NCI-H2171 treated with DMSO at 0.1 percent for 48 hours (cell line): ENCODE measurements at places on chromosomes 5 and 9.

DNA sequence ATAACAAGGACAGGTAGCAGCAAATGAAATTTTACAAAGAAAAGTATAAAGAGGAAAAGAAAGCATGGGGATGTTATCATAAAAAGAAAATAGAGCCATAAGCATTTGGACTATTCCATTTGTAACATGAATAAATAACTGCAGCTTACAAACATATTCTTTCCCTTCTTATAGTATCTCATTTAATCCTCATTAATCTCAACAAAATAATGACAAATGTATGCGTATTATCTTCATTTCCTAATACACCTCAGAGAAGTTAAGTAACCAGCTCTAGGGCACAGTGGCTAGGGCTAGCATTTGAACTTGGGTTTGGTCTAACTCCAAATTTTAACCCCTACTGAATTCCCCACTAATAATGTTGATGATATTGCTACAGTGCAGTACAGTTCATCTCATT, 175.5 kb upstream of the POU5F2 start:
- DNase-seq, result no peak

DNA sequence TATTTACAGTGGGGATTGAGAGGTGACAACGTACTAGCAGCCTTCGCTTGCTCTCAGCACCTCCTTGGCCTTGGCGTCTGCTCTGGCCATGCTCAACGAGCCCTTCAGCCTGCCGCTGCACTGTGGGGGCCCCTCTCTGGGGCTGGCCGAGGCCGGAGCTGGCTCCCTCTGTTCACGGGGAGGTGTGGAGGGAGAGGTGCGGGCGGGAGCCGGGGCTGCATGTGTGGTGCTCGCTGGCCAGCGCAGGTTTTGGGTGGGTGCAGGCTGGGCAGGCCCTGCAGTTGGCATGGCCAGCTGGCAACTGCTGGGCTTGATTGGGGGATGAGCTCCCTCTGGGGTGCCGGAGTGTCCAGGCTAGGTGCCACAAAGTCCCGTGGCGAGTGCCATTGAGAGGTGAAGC, 5.8 kb upstream of the DMRTA1 start:
- DNase-seq, result no peak

- peak; percentile 65 for DNase-seq
Measured at GRCh38 chr5:180194410-180195345, 14.3 kb downstream of the RASGEF1C start.

- DNase-seq, result no peak
Measured at GRCh38 chr9:96607971-96608370, 11.7 kb downstream of the CDC14B start.

DNA sequence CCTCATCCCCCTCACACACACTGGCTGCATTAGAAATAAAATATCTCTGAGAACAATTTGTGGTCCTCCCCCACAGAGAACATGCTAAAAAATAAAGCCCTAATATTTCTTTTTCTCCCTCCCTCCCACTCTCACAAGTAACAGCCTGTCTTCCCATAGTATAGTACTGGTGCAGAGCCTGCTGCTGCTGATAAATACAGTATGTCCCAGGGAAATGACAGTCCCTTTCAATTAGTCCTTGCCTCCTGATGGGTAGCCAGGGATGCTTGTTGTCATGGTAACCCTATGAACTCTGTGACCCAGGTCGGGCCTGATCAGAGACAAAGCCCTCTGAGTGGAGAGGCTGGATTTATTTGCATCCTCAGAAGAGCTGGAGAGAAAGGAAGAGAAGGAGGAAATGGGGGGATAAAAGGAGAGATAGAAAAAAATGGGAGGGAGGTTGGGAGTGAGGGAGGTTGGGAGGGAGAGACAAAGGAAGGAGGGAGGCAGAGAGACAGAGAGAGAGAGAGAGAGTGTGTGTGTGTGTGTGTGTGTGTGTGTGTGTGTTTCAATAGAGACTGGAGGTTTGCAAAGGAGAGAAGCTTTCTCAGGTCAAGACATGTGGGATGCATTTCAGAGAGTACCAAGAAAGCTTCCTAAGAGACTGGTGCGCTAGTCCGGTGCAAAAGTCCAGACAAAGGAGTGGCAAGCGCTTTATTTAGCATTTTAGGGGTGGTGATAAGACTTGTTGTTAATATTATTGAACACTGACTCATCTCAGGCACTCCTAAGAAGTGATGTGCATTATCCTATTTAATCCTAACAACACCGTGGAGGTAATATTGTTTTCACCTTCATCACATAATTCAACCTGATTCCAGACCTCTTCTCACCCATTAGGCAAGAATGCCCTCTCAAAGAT, 260.8 kb downstream of the FAM114A2 start:
- no peak for DNase-seq

DNA sequence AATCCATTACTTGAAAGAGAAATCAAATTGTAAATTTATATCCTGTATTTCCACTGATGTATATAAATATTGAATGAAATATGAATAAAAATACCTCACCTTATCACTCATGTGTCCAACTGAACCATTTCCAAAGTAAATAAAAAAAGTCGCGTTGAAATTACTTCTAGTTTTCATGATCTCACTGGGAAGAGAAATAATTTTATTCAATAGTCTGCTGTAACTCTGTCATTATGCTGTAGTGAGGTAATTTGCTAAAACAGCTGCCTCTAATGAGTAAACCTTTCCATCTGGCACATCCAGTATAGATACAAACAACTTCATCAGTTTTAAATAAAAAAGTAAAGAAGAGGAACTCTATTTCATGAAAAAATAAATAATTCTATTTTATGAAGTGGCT, 611.5 kb downstream of the ZNF608 start:
- peak; percentile 19 for DNase-seq

DNA sequence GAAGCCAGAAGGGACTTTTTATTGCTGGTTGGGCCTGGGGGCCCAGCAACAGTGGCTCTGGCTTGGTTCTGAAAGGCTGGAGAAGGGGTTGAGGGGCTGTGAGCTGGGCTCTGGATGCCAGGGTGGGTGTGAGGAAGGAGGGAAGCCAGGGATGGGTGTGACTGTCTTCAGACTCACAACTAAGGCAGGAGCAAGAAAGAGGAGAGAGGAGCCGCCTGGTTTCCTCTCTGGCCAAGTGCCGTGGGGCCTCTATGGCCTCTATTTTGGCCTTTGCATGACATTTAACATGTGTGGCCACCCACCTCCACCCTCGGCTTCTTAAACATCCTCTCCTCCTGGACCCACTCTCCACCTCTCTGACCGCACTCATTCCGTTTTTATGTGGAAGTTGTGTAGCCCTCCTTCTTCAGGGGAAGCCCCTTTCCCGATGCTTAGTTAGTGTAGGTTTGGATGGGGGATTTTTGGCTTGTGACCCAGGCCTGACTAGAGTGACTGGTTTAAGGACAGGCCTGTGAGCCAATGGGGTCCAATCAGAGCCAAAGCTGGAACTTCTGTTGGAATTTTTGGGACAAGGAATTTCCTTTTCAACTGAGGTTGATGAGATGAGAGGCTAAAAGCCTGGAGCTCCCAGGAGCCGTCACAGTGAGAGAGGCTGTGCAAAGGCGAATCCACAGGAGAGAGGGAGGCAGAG, 517.8 kb downstream of the CCDC171 start:
- DNase-seq, result no peak

DNA sequence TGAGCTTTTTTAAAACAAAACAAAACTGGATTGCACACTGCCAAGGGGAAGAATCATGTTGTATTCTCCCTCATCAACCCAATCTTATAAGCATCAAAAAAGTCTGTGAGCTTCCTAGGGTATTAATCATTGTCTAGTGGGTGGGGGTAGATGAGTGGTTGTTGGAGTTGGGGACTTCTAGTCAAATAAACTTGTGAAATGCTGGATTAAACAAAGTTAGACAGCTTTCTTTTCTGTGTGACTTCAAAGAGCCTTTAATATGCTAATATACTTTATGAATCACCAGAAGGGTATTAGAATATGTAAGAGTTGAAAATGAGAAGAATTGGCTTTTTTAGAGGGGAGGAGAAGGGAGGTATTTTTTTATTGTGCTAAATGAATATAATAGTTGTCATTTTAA, 87.7 kb downstream of the GALNT10 start:
- no peak for DNase-seq

- DNase-seq, result no peak
Measured at GRCh38 chr5:129216001-129216400, 121.5 kb downstream of the ISOC1 start.

GRCh38 chr5:124889850-124890249, 143.4 kb upstream of the ZNF608 start:
- no peak for DNase-seq

- no peak for DNase-seq
Measured at GRCh38 chr5:178434016-178434761, 156.0 kb downstream of the COL23A1 start.

DNA sequence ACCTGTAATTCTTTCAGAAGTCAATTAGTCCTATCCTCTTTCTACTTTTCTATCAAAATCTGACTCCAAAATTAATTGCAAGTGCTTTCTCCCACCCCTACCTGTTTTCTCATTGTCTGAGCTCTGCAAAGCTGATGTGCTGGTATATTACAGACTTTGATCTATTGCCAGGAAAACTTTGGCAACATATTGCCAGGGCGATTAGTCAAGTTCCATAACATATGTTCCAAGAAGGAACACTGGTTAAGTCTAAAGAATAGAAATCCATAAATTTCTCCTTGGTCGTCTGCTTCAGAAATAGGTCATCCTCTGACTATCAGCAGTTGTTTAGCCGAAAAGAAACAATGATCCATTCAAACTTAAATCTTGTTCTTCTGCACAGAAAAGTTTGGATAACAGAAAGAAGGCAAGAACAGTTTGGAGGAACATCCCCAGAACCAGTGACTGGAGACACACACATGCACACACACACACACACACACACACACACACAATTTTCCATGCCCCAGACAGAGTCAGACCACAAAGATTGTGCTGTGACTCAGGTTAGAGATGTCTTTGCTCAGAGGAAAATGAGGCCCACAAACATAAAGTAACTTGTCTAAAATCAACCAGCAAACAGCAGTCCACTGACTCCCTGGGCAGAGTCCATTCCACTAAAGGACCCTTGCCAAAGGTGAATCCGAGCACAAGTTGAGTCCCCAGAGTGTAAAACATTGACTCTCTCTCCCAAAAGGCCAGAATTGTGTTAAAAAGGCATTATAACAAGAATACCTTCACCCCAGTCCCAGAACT, 202.1 kb downstream of the DEPDC1B start:
- no peak for DNase-seq

GRCh38 chr5:75496026-75496425, 15.4 kb downstream of the CERT1 start:
- DNase-seq, result no peak

- peak; percentile 38 for DNase-seq
Measured at GRCh38 chr5:37850226-37850865, 10.5 kb upstream of the GDNF start.

DNA sequence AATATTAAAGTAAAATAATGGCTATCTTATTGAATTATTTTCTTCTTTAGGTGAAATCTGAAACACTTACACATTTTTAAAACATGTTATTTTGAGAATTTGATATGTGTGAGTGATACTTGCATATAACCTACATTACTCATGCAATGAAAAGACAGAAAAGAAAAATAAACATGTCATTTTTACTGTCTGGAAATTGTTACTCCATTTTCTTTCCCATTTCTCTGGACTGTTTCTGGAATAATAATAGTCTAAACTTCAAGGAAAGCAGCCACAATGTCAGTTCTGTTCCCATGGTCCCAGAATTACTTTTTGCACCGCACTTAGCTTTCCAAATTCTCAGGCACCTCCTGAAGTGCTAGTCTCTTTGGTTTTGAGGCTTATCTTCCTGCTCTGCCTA, 145.5 kb downstream of the PRR16 start:
- no peak for DNase-seq

DNA sequence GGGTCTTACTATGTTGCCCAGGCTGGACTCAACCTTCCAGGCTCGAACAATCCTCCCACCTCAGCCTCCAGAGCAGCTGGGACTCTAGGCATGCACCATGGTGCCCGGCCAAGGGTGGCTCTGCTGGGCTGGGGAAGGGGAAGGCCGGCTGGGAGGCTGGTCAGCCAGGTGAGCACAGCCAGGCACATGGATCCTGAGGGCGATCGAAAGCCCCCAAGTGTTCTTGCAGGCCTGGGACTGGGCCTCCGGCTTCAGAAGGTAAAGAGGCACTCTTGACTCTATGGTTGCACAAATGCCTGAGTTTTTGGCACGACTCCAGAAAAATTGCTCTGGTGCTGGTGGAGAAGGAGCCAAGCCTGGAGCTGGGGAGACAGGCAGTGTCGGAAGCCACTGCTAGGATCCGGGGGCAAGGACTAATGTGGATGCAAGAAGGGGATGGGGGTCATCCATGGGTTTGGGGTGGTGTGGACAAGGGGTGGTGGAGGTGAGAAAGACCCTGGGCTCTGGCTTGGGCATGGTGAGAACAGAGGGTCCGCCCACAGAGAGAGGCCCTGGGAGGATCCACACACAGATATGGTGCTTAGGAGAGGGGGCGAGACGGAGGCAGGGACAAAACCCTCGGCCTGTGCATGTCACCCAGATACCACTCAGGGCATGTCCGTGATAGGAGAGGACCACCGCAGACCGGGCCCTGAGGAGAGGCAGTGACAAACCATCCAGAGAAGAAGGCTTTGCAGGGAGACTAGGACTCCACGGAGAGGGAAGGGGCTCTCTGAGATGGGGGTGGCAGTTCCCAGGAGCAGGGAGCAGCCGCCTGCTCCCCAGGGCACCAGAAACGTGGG, 51.1 kb upstream of the COL5A1 start:
- peak; percentile 28 for DNase-seq

GRCh38 chr5:131505237-131505908, 129.7 kb downstream of the RAPGEF6 start:
- DNase-seq, result no peak

GRCh38 chr5:175021321-175021720, 296.9 kb downstream of the MSX2 start:
- DNase-seq, result no peak

DNA sequence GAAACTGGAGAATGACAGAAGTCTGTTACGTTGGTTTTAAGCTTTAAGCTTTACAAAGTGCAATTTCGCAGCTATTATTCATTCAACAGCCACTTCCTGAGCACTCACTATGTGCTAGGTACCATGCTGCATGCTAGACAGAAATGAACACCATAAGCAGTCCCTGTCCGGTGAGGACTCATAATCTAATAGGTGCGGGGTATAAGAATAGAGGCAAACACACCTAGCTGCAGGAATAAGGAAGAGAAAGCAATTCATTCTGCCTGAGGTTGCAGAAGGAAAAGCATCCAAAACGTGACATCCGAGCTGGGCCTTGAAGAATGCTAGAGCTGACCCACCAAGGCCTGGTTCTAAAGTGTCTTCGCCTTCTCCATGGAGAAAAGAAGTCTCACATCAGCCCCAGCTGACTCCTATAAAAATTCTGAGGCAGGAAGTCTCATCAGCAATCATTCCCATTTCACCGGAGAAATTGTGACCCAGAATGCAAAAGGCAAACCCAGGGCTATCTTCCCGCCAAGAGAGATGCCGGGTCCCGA, 542 bp downstream of the FKBP15 start:
- DNase-seq, result peak; percentile 32

DNA sequence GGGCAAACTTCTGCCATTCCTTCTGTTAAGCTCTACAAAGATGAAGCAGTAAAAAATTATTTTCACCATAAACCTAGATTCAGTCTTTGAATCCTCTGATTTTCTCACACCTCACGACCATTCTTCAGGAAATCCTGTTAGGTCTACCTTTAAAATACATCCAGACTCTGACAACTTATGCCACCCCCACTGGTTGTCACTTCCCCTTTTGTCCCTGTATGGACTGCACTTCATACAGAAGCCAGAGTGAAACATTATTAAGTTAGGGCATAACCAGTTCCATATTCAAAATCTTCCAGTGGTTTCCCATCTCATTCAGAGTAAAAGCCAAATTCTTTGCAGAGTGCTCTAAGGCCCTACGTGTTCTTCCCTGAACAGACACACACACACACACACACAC, 499.8 kb downstream of the RASEF start:
- DNase-seq, result no peak

GRCh38 chr9:129639756-129640085, 2.2 kb downstream of the ASB6 start:
- no peak for DNase-seq
